ENCODE measurements at places on chromosomes 6 and 20.

DNA sequence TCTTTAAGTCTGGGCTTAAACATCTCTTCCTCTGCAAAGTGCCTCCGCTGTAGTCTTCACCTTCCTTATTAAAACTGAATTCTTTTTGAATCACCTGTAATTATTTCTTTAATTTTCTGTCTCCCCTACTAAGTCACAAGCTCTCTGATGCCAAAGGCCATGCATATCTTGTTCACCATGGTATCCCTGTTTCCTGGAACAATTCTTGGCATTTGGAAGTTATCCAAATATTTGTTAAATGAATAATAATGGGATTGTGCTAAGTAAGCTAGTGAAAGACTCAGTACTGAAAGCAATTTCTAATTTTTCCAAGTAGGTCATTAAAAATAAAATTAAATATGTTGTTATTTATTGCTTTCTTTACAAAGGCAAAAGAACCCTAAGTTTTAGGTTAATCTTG, 12.2 kb downstream of the SNAP91 start:
- DNase-seq = no peak

DNA sequence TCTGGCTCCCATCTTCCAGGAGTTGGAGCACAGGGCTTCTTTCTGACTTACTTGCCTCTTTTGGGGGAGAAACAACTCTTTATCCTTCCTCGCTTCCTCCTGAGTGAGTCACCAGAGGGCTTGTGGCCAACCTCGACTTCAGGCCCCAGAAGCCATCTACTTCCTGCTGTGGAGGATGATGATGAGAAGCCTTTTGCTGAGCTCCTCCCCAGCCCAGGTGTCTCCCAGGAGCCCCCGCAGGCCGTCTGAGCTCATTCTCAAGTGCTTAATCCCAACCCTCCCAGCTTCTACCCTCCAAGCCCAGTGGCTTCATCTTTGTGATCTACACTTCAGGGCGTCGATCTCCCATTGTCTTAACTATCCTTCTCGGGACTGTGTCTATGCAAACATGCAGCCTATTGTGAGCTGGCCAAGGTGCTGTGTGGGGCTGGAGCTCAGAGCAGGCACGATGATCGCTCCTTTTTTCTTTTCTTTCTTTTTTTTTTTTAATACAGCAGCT, 27.9 kb downstream of the SDCBP2 start:
- DNase-seq = peak; percentile 46

- DNase-seq = no peak
Observed at GRCh38 chr20:9503526-9504245, 10.7 kb upstream of the LAMP5 start.

- no peak for DNase-seq
Observed at GRCh38 chr6:158786645-158787304, 32.4 kb downstream of the EZR start.

GRCh38 chr20:35561671-35562070, 19.8 kb downstream of the ERGIC3 start:
- DNase-seq = no peak

DNA sequence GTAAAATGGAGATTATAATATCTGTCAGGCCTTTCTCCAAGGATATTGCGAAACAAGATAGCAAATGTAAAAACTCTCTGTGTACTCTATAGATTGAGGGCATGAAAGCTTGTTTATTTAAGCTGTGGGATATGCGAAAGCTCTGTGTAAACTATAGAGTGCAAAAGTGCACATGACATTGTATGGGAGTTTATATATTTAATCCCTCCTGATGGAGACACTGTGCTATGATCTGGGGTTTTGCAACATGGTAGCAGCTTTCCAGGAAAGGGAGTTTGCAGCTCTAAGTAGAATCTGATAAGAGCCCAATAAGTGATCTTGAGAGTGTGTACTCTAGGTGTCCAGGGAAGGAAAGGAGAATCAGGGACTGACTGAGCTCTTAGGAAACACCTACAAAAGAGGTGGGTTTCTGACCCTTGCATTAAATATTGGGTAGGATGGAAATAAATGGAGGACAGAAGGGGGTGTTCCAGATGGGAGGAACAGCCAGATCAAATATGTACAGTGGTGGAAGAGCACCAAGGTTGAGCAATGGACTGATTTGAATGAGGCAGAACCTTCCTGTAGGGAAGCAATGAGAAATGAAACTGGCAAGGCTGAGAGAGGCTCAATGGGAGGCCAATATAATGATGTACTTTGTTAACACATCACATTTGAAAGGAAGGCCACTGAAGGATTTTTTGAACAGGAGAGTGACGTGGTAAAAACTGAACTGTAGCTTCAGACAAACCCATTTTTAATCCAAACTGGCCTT, 450.1 kb downstream of the GJA1 start:
- DNase-seq = no peak

DNA sequence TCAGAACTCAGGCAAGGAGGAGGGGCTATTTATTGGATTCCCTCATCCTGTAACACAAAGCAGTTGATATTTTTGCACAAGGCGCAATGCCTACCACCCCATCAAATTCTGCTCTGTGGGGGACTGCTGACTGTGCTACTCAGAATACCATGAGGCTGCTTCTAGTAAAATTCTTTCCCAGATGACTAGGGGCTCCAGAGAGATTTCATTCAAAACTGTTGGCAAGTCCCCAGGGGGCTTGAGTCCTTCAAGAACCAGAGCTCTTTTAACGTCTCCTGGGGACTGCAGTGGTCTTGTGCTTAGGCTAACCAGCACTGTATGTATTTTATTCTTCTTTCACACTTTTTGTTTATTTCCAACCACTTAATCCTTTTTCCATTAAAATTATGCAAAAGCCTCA, 365.9 kb upstream of the AGPAT4 start:
- no peak for DNase-seq

DNA sequence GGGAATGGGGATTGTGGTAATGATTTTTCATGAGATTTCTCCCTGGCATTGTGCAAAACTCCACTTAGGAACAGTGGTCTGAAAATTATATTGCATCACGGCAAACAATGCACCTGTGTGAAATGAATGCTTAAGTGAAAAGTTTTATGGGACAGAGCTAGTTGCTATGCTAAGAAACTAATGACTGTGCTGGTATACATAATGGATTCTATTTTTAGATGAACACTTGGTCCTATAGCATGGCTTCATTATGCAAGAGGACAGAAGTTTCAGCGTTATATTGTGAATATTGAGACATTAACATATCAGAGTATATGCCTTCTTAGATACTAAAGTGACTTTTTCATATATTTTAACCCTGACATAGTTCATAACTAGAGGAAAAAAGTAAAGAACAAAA, 30.5 kb downstream of the PLCB1 start:
- no peak for DNase-seq

All from activated CD4-positive, alpha-beta T cell treated with anti-CD3 and anti-CD28 coated beads for 1 hour (primary cell).